ENCODE measurements at places on chromosomes 7 and 10. TPM values are rescaled to one million over a fixed set of nuclear protein-coding genes. Genes with fewer than 3 reads are reported as not detected.

NPFFR1 gene
- total RNA-seq, result not detected

FAM20C gene
- 3.2 TPM for total RNA-seq

WIPF3 gene
- not detected for total RNA-seq

MBL2 gene
- not detected for total RNA-seq

URGCP gene
- total RNA-seq, result 37.8 TPM

EN2 gene
- not detected for total RNA-seq

TMEM26 gene
- not detected for total RNA-seq

ABCC2 gene
- 1.1 TPM for total RNA-seq

PCDH15 gene
- total RNA-seq, result not detected
